ENCODE measurements at places on chromosomes 2 and 18. TPM values are rescaled to one million over a fixed set of nuclear protein-coding genes. Genes with fewer than 3 reads are reported as not detected.

The CPLX4 gene
- not detected for total RNA-seq

- DNase-seq, result no peak
Measured at GRCh38 chr2:121094101-121094500, 190.9 kb downstream of the TFCP2L1 start.

DNA sequence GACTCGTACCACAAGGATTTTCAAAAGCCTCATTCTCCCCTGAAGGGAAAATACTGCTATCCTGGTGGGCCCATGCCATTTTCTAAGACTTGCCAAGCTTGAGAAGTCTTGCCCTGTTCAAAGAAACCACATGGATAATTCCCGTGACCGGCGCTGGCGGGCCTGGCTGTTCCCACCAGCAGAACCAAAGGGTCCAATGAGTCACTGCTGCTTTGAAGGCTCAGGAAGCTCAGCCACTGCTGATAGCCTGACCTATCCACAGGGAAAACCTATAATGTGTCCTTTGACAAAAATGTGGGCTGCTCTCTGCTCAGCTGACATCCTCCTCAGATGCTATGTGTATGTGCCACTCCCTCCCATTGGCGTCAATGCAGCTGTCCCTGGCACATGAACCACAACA is 137.9 kb upstream of the RAB12 start:
- DNase-seq, result no peak

The GNLY gene
- 5.4 TPM for total RNA-seq

The FOXI3 gene
- not detected for total RNA-seq

The AKAIN1 gene
- total RNA-seq, result not detected

GRCh38 chr2:82665691-82666090 is 1793.4 kb downstream of the SUCLG1 start:
- DNase-seq, result no peak
